ENCODE measurements at places on chromosomes 2 and 18. TPM values are rescaled to one million over a fixed set of nuclear protein-coding genes. Genes with fewer than 3 reads are reported as not detected.
A peak's percentile ranks its signal among the peaks of the same experiment; 100 is the strongest.

The SOX11 gene
- total RNA-seq, result 19.8 TPM

The LYPD6 gene
- 10.4 TPM for total RNA-seq

The PRSS56 gene
- 0.38 TPM for total RNA-seq

- no peaks in the 10 kb centered on the region for H3K4me1 ChIP-seq
- no peak overlapping the region for H3K27ac ChIP-seq
- H3K27me3 ChIP-seq, result no peaks in the 10 kb centered on the region
Measured at GRCh38 chr2:185507719-185508118, 230.9 kb upstream of the FSIP2 start.

GRCh38 chr2:62465741-62466502, 40.1 kb downstream of the TMEM17 start:
- H3K27me3 ChIP-seq, result no peaks in the 10 kb centered on the region
- H3K4me3 ChIP-seq, result no peak overlapping the region
- no peak overlapping the region for H3K27ac ChIP-seq
- H3K4me1 ChIP-seq, result no peaks in the 10 kb centered on the region
- no peak for DNase-seq

- H3K27ac ChIP-seq, result no peak overlapping the region
- no peaks in the 10 kb centered on the region for H3K27me3 ChIP-seq
Measured at GRCh38 chr2:101823347-101823791, 125.9 kb downstream of the MAP4K4 start.

- no peak for DNase-seq
- H3K4me1 ChIP-seq, result peaks cover 48% of the 10 kb centered on the region
- no peaks in the 10 kb centered on the region for H3K36me3 ChIP-seq
- no peak overlapping the region for H3K27ac ChIP-seq
Measured at GRCh38 chr2:240876475-240877251, 8.0 kb downstream of the AGXT start.

GRCh38 chr2:106833256-106833655, 52.7 kb downstream of the ST6GAL2 start:
- no peak overlapping the region for H3K4me3 ChIP-seq
- no peak overlapping the region for H3K27ac ChIP-seq
- no peaks in the 10 kb centered on the region for H3K36me3 ChIP-seq
- no peak for DNase-seq
- no peaks in the 10 kb centered on the region for H3K4me1 ChIP-seq
- no peaks in the 10 kb centered on the region for H3K27me3 ChIP-seq

- H3K27ac ChIP-seq, result no peak overlapping the region
- no peaks in the 10 kb centered on the region for H3K4me1 ChIP-seq
- no peak for DNase-seq
- H3K27me3 ChIP-seq, result no peaks in the 10 kb centered on the region
- H3K36me3 ChIP-seq, result no peaks in the 10 kb centered on the region
Measured at GRCh38 chr2:95350774-95351597, 51.5 kb upstream of the FAHD2A start.

GRCh38 chr2:104332731-104333130, 521.2 kb upstream of the POU3F3 start:
- peak overlapping the region; percentile 64 for H3K27ac ChIP-seq
- H3K4me3 ChIP-seq, result no peak overlapping the region
- no peaks in the 10 kb centered on the region for H3K27me3 ChIP-seq
- DNase-seq, result peak; percentile 83
- H3K4me1 ChIP-seq, result peaks cover 19% of the 10 kb centered on the region

- H3K27ac ChIP-seq, result no peak overlapping the region
- no peak for DNase-seq
- H3K36me3 ChIP-seq, result no peaks in the 10 kb centered on the region
- H3K27me3 ChIP-seq, result no peaks in the 10 kb centered on the region
Measured at GRCh38 chr18:7458884-7459283, 108.2 kb upstream of the PTPRM start.

- H3K27me3 ChIP-seq, result no peaks in the 10 kb centered on the region
- no peaks in the 10 kb centered on the region for H3K4me1 ChIP-seq
- no peaks in the 10 kb centered on the region for H3K36me3 ChIP-seq
Measured at GRCh38 chr2:194985258-194985657, 671.8 kb upstream of the SLC39A10 start.

DNA sequence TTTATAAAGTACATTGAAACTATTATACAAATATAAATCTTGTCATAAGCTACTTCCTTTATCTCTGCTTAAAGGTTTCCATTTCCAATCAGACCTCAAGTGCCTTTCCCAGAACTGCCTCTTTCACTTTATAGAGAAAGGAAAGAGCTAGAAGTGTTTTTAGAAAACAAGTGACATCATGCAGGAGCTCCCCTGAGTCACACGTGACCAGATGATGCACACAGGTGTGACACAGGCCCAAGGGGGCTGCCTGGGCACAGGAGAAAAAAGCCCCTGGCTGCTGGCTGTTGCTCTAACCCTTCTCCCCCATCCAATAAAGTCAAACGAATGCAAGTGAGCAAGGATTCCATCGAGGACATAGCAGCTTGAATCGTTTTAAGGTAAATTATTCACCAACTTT, 21.4 kb upstream of the SH3BP4 start:
- no peaks in the 10 kb centered on the region for H3K36me3 ChIP-seq
- no peak for DNase-seq
- H3K4me3 ChIP-seq, result no peak overlapping the region
- H3K27ac ChIP-seq, result no peak overlapping the region
- no peaks in the 10 kb centered on the region for H3K27me3 ChIP-seq

DNA sequence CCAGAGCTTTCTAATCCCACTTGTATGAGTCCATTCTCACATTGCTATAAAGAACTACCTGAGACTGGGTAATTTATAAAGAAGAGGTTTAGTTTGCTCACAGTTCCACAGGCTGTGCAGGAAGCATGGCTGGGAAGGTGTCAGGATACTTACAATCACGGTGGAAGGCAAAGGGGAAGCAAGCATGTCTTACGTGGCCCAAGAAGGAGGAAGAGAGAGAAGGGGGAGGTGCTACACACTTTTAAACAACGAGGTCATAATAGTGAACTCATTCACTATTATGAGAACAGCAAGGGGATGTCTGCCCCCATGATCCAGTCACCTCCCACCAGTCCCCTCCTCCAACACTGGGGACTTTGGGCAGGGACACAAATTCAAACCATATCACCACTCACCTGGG, 67.8 kb downstream of the TTC32 start:
- H3K4me3 ChIP-seq, result no peak overlapping the region
- H3K27ac ChIP-seq, result no peak overlapping the region
- H3K4me1 ChIP-seq, result no peaks in the 10 kb centered on the region
- no peak for DNase-seq
- 0 out of 2 replicates have a peak, but pooled peaks cover 4% of the 10 kb centered on the region for H3K27me3 ChIP-seq

- H3K27ac ChIP-seq, result no peak overlapping the region
- H3K36me3 ChIP-seq, result no peaks in the 10 kb centered on the region
- DNase-seq, result no peak
- H3K27me3 ChIP-seq, result no peaks in the 10 kb centered on the region
- no peaks in the 10 kb centered on the region for H3K4me1 ChIP-seq
Measured at GRCh38 chr18:80192653-80193385, 54.5 kb downstream of the PARD6G start.

GRCh38 chr18:70464343-70465114, 175.7 kb downstream of the SOCS6 start:
- H3K4me1 ChIP-seq, result no peaks in the 10 kb centered on the region
- H3K27ac ChIP-seq, result no peak overlapping the region
- peak; percentile 60 for DNase-seq
- H3K36me3 ChIP-seq, result no peaks in the 10 kb centered on the region

Measured in SJCRH30 (cell line).